ENCODE measurements at places on chromosomes 2 and 18.

GRCh38 chr2:86225581-86225980 lies 26.3 kb downstream of the MRPL35 start:
- DNase-seq = no peak

DNA sequence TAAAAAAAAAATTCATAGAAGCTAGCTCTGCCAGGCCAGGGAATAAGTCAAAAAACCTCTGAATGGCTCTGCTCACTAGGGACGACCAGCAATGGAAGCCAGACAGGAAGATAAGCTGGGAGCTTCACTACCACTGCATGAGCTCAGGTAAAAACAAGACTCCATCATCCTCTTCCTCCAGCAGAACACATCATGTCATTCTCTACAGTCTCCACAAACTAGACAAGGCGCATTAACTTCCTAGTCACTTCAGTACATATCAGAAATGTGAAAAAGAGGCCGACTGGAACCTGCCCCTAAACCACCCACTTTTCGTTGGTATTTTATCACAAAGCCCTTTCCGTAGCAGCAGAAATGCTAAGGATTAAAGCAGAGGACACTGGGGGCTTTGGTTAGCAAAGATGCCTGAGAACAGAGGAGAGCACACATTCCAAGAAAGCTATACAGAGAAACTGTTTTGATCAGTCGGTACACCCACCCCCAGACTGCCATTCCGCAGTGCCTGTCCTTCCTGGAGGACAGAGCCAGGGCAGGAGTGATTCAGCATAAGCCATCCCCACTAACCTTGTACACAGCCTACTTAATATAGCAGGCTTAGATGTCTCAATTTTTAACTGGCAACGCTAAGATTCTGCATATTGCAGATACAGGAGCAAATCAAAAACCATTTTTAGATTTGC lies 53.4 kb downstream of the AAK1 start:
- no peak for DNase-seq

GRCh38 chr2:134220344-134220974 lies 33.4 kb upstream of the MGAT5 start:
- DNase-seq = peak; percentile 25

GRCh38 chr2:135996304-135996703 lies 10.9 kb upstream of the DARS1 start:
- no peak for DNase-seq

- no peak for DNase-seq
Observed at GRCh38 chr2:160157861-160158829, 41.9 kb downstream of the ITGB6 start.

GRCh38 chr2:212427638-212428037 lies 111.0 kb downstream of the ERBB4 start:
- no peak for DNase-seq

DNA sequence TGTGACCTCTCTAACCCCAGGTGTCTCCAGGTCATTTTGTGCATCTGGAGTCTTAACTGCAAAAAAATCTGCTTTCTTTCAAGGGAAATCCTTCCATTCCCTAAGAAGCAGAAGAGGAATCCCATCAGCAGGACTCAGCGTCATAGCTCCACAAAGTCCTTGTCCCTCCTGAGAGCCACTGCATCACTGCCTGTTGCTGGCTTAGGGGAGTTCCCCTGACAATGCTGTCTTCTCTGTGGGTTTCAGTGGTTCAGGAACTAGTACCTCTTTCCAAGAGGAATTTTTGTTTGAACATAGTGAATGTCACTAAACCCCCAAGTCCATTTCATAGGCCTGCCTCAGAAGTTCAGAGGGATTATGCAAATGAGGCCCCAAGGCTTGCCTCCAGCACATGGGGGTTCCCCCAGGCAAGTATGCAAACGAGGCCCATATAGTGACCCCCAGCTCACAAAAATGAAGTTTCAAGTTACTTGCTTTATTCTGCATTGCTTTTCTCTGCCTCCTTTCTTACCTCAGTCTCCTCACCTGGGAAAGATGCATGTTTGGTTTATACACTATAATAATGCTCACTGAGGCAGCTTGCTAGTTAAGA lies 513.9 kb upstream of the MEX3C start:
- DNase-seq = no peak

- peak; percentile 20 for DNase-seq
Observed at GRCh38 chr2:182503886-182504285, 77.0 kb upstream of the PDE1A start.

GRCh38 chr2:239303711-239304532 lies 96.9 kb downstream of the HDAC4 start:
- DNase-seq = no peak

DNA sequence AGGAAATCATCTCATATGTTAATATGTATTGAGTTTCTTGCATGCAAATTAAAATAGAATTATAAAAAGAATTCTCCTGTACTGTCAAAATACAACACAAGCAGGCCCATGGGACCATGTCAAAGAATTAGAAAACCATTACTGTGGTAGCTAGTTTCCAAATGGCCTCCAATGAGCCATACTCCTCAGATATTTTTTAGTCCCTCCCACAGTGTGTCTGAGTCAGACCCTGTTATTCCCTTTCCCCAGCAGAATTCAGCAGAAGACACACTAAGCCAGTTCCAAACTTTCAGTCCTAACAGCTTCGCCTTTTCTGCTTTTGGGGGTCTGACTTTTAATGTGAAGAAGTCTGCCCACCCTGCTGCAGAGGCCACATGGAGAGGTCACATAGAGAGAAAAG lies 86.7 kb downstream of the FIGN start:
- DNase-seq = no peak

GRCh38 chr2:48332286-48332685 lies 197.7 kb upstream of the STON1 start:
- DNase-seq = peak; percentile 8

- no peak for DNase-seq
Observed at GRCh38 chr18:44699572-44700261, 19.0 kb downstream of the SETBP1 start.

GRCh38 chr2:86793752-86794151 lies 3.0 kb upstream of the CD8A start:
- DNase-seq = no peak

- DNase-seq = no peak
Observed at GRCh38 chr2:6231166-6231565, 539.0 kb downstream of the SOX11 start.

- DNase-seq = no peak
Observed at GRCh38 chr2:240301256-240301795, 134.1 kb upstream of the GPC1 start.

- DNase-seq = peak; percentile 10
Observed at GRCh38 chr2:169509298-169509885, at the start of gene KLHL41. Gene KLHL41 (plus strand): TSS chr2:169509702. CDS start chr2:169509779, 77 bp downstream.

DNA sequence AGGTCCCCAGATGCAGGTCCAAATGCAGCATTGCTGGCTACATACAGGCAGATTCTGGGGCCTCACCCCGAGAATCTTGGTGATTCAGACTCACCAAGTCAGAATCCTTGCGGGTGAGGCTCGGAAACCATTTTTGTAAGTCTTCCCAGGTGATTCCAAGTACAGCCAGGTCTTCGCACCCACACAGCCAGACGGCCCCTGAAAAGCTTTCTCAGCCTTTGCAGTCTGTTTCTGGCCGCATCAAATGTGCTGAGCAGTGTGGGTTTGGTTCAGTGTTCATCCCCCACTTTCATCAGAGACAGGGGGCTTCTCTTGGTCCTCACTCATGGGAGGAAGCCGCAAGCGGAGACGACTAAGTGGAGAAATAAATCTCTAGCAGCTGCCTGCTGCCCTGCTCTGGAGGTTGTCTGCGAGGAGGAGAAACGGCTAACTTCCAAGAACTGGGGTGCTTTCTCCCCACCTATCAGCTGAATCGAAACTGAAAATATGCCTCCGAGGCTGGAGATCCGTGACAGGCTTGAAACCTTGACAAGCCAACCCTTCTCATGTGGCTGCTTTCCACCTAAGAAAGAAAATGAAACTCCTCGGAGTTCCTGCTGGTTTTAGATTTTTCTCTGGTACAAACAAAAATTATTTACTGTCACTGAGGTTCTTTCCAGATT lies 8.9 kb upstream of the TMEM185B start:
- DNase-seq = peak; percentile 40

- no peak for DNase-seq
Observed at GRCh38 chr2:236093134-236093533, 75.1 kb downstream of the GBX2 start.

DNA sequence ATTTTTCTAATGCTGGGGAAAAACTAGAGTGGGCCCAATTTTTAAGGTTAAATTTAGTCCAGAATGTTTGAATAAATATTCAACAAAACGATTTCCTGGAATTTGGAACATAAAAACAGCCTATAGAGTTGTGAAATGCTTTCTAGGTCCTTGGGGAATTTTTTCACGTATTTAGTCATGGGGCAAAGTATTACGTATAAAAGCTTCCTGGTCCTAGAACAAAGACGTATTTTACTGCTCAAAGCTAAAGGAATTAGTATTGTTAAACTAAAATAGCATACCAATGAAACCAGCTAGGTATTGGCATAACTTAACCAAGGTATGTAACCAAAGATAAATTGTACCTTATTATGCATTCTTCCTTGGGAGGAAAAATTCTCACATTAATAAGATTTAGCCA lies 1.6 kb downstream of the SESTD1 start:
- peak; percentile 59 for DNase-seq

DNA sequence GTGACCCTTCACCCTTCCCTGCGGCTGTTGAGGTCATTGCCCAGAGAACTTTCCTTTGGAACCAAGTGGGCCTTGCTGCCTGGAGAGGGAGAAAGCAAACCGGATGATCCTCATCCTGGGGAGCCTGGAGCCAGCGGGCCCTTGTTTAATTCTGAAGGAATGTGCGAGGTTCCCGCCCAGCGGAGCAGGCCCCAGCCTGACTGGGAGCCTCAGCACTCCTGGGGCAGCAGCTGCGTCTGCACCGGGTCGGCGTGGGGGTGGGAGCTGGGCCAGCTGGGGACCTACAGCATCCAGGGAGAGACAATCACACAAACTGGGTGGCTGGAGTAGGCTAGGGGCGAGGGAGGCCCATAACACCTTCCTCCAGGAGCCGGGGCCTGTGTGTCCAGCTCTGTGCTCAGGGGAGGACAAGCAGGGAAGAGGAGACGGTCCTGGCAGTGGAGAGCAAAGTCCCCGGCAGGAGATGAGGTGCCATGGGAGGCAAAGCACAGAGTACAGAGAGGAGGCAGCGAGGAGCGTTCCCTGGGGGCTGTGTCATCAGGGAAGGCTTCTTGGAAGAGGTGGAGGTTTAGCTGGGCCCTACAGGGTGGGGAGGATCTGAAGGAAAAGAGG lies 61.9 kb upstream of the HAAO start:
- no peak for DNase-seq

DNA sequence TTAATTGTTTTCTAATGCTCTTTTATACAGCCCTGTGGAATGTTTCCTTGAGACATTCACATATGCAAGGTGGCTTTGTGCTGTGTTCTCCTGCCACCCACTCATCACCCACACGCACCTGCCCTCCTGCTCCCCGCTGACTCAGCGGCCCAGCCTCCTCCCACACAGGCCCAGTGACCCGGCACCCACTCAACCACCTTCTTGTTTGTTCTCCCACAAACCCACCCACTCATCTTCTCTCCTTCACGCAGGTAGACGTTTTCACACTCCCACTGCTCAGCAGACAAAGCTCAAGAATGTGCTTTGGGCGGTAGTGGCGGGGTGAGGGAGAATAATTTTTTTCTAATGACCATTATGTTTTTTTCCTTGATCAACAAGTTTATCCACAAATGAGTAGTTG lies 28.6 kb upstream of the NEMP2 start:
- no peak for DNase-seq

- no peak for DNase-seq
Observed at GRCh38 chr2:112829101-112829960, 7.2 kb downstream of the IL1B start.

- peak; percentile 81 for DNase-seq
Observed at GRCh38 chr2:149679286-149679685, 91.7 kb upstream of the MMADHC start.

DNA sequence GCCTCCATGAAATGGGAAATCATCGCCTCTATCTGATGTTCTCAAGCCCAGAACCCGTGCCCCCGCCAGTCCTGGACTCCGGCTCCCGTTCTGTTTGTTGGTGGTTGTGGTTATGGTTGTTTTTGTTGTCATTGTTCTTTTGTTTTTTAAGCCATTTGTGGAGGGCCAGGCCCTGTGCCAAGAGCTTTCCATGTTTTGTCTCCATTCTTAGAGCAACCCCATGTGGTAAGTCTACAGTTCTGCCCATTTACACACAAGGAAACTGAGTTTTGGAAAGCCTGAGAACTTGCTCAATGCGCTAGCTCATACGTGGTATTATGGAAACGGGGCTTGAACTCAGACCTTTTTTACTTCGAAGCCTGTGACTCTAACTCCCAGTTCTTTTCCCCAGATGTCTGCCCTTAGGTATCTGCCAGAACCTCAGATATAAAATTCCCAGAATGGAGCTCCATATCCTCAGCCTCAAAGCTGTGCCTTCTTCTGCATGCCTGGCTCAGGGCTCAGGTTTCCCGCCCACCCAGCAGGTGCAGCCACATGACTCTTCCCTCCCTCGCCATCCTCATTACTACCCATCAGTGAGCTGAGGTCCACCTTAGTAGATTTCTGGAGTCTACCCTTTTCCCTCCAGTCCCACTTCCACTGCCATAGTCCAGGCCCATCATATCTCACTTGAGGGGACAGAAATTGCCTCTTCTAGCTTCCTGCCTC lies 194.1 kb downstream of the KLHL29 start:
- DNase-seq = no peak

GRCh38 chr2:32758232-32758631 lies 130.4 kb downstream of the TTC27 start:
- no peak for DNase-seq
